ENCODE measurements at places on chromosomes 1 and 21. TPM values are rescaled to one million over a fixed set of nuclear protein-coding genes. Genes with fewer than 3 reads are reported as not detected.
A peak's percentile ranks its signal among the peaks of the same experiment; 100 is the strongest.

The LRIG2 gene
- total RNA-seq, result 9.4 TPM

DNA sequence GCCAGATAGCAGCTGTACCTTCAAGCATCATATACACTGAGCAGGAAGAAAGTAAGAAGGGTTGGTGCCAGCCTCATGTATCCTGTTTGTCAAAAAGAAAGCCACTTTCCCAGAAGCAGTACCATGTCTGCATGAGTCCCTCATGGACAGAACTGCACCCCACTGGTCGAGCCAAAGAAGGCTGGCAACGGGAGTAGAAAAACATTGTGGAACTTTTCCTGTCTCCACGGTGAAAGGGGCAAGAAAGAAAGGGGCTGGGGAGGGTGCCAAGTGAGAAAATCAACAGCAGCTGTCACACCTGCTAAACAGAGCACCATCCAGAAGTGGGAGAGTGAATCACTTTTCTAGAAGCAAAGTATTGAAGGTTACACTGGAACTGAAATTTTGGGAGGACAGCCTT, 621.7 kb downstream of the LMO4 start:
- no peak for DNase-seq

GRCh38 chr1:46179138-46180081, 3.1 kb upstream of the P3R3URF start:
- DNase-seq, result peak; percentile 88

The ZSWIM5 gene
- 0.55 TPM for total RNA-seq

The NFIA gene
- total RNA-seq, result 32.8 TPM

The ITLN2 gene
- not detected for total RNA-seq

The OR10X1 gene
- total RNA-seq, result not detected

DNA sequence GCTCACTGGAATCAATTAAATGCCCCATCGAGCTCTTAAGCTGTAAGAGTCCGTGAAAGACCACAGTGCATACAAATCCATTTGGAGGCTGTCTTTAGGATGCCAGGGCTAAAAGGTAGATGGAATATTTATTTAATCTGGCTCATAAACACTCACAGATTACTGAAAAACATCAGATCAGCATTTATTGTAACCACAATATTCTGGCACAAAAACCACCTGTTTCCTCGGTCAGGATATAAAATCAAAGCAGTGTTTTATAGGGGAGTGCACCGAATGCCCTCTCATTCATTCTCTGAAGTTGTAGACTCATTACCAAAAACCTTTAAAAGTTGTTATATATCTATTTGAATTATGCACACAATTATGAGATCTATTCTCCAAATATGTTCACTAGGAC, 500.9 kb downstream of the NEGR1 start:
- DNase-seq, result no peak

DNA sequence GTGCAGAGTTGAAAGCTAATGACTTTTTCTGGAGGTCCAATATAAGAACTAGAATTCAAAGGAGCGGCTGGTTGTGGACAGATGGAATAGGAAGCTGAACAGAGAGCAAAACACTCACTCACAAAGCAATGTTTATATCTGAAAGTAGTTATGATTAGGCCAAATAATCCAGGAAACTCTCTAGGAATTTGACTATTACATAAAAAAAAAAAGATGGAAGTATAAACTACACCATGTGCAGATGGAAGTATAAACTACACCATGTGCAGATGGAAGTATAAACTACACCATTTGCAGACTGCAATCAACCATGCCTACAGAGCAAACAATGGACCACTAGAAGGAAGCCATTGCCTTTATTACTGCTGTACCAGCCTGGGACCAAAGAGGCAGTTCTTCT, 771.1 kb downstream of the BRINP3 start:
- DNase-seq, result no peak

GRCh38 chr1:208893251-208893650, 649.1 kb upstream of the PLXNA2 start:
- DNase-seq, result no peak

DNA sequence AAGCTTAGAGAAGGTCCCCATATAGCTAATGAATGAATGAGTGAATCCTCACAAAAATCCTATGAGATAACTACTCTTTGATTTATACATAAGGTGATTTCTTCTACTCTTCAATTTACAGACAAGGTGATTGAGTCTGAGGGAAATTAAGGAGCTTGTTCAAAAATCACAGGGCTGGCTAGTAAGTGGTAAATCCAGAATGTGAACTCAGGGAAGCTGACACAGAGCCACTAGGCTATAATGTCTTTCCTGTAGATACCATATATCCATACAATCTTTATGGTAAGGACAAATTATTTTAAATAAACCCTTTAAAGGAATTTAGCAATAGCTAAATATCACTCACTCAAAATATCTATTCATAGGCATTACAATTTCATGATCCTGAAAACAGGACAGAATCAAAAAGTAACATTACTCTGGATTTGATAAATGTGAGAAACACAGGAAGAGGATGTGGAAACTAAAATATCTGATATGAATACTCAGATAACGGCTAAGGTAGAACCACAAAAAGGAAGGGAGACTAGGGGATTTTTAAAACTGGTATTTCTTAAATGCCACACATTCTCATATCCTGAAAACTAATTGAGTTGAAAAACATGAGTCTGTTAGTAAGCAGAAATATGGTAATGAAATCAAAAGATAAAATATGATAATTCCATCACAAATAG, 108.2 kb downstream of the NBPF12 start:
- DNase-seq, result no peak

GRCh38 chr1:7873801-7874795, 21.2 kb upstream of the UTS2 start:
- DNase-seq, result no peak

DNA sequence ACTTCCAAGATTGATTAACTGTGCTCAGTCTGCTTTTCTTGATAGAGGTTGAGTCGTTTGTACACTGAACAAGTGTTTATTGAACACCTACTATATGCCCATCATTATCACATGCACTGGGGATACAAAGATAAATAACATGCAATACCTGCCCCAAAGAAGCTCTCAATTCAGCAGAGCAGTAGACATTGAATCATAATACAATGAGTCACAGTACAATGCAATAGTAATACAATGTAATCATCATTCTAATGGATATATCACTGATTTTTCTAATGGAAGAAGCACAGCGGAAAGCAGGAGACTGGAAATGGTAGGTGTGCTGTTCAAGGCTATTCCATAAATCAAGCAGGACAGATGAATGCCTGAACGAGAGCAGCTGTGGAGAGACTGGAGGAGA, 3.7 kb upstream of the SEC16B start:
- no peak for DNase-seq

The CDK11A gene
- total RNA-seq, result 42.2 TPM

DNA sequence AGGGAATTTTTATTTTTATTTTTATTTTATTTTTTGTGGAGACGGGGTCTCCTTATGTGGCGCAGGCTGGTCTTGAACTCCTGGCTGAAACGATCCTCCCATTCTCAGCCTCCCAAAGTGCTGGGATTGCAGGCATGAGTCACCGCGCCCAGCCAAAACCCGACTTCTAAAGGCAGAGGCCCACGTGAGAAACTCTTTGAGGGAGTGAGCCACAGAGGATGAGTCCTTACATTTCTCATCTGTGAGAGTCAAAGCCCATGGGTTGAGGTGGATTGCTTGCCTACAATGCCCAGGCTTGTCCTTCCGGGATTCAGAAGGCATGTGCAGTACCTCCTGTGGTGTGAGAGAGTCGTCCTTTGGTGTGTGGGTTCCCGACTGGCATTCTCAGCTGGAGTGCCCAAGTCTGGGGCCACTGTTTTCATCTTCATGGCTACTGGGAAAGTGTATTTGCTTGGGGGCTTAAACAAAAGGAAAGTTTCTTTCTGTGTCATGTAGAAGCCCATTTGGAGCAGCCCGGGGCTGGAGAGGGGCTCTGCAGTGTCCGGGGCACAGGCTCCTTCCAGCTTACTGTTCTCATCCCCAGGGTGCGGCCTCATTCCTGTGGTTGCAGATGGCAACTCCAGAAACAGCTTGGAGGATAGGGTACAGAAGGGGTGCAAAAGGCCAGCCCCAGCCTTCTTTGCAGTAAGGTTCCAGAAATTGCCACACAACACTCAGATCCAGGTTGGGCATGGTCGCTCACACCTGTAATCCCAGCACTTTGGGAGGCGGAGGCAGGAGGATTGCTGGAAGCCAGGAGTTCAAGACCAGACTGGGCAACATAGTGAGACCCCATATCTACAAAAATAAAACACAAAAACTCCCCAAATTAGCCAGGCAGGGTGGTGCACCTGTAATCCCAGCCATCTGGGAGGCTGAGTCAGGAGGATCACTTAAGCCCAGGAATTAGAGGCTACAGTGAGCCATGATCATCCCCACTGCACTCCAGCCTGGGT, 29.4 kb upstream of the CSF3R start:
- DNase-seq, result peak; percentile 29

DNA sequence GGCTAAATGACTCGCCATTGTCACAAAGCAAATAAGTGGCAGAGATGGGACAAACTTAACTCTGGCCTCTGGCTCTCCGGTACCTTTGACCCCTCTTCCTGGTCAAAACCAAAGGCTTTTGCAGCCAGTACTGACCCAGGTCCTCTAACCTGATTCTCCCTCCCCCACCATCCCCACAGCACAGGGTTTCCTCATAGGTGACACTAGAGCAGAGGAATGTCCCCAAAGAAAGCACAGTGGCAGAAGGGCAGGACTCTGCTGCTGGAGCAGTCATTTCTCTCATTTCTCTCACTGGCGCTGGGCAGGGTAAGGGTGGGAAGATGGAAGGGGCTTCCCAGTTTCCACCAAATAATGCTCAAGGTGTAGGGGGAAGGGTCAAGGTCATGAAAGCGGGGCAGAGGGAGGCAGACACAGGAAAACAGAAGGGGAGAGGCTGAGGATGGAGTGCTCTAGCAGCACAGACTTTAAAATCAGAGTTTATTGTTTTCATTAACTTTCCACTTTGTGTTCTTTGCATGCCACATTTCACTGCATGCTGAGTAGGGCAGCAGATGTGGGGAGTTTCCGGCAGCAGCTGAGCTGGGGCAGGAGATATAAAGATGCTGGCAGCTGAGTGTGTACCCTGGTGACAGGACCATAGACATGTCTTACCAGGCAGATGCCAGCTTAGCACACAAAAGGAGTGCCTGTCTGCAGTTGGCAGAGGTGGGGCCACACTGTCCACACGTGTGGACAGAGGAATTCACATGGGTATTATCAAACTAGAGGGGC, 80.5 kb downstream of the FAM78B start:
- DNase-seq, result no peak

The TNNI3K gene
- not detected for total RNA-seq

The F13B gene
- not detected for total RNA-seq

The FCRL6 gene
- not detected for total RNA-seq
